ENCODE measurements at places on chromosomes 2 and 18. TPM values are rescaled to one million over a fixed set of nuclear protein-coding genes. Genes with fewer than 3 reads are reported as not detected.
A peak's percentile ranks its signal among the peaks of the same experiment; 100 is the strongest.

Gene IL1RL1
- total RNA-seq, result 7.6 TPM

DNA sequence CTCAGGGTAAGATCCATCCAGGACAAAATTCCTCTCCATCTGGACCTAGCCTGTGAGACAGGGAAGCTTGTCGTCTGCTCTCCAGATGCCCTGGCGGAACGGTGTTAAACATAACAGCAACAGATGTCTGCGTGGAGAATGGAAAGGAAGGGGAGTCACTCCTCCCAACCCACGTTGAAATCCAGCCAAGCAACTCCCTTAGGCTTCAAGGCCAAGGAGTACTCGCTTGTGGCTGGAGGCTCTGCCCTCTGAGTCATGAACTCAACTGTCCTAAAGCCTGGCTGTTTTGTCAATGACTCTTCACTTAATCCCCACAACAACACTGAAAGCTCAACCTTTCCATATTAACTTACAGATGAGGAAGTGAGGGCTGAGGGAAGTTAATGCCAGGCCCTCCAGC, 42.2 kb downstream of the TPO start:
- H3K27ac ChIP-seq, result no peak overlapping the region
- no peaks in the 10 kb centered on the region for H3K36me3 ChIP-seq
- H3K4me3 ChIP-seq, result no peak overlapping the region
- no peak for DNase-seq

DNA sequence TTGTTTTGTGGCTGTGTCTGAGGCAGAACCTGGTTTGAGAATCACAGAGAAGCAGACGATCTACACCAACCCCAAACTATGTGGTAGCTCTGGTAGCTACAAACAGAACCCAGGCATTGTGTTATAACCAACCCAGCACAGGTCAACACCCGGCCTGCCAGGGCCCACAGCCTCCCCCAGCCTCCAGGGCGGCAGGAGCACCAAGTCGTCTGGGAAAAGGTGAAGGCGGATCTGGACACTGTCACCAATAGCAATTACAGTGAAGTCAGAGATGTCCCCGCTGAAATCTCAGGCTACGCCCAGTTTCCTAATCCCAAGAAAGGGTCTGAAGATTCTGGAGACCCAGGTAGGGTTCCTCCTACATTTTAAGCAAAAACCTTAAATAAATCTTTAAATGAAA, 3.6 kb downstream of the HJURP start:
- H3K27me3 ChIP-seq, result no peaks in the 10 kb centered on the region
- no peak for DNase-seq
- no peak overlapping the region for H3K27ac ChIP-seq

Gene CCDC150
- 3.0 TPM for total RNA-seq

- no peak overlapping the region for H3K4me3 ChIP-seq
- no peak overlapping the region for H3K27ac ChIP-seq
- no peaks in the 10 kb centered on the region for H3K27me3 ChIP-seq
- H3K4me1 ChIP-seq, result no peaks in the 10 kb centered on the region
- no peak for DNase-seq
- H3K36me3 ChIP-seq, result no peaks in the 10 kb centered on the region
Measured at GRCh38 chr2:152280780-152281179, 54.2 kb upstream of the FMNL2 start.

- no peaks in the 10 kb centered on the region for H3K27me3 ChIP-seq
- peak overlapping the region; percentile 77 for H3K27ac ChIP-seq
- no peak overlapping the region for H3K4me3 ChIP-seq
- H3K36me3 ChIP-seq, result no peaks in the 10 kb centered on the region
- no peak for DNase-seq
Measured at GRCh38 chr2:237321746-237322145, 92.2 kb downstream of the COL6A3 start.

GRCh38 chr2:7849531-7849930, 832.3 kb upstream of the ID2 start:
- DNase-seq, result no peak
- no peak overlapping the region for H3K4me3 ChIP-seq
- no peaks in the 10 kb centered on the region for H3K36me3 ChIP-seq
- H3K4me1 ChIP-seq, result no peaks in the 10 kb centered on the region

DNA sequence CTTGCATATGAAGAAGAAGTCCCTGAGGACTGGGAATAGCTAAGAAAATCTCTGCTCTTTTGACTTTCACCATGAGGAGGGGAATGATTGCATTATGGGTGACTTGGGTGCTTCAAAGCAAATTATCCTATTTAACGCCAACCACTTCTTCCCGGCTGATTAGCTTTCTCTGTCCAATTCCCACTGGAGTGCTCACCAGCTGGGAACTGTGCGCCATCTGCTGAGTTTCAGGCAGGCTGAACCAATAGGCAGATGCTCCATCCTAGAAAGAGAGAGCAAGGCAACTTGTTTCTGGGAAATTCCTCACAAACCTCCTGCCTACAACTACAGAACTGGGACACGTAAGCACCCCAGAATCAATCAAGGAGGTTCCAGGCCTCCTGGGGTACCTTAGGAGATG, 49.4 kb downstream of the POLE4 start:
- no peaks in the 10 kb centered on the region for H3K27me3 ChIP-seq
- no peak overlapping the region for H3K27ac ChIP-seq
- H3K4me1 ChIP-seq, result no peaks in the 10 kb centered on the region
- peaks cover 5% of the 10 kb centered on the region for H3K36me3 ChIP-seq
- no peak for DNase-seq

Gene CDK15
- total RNA-seq, result 0.90 TPM

Gene PFN4
- total RNA-seq, result 1.7 TPM

Gene PLGLB1
- total RNA-seq, result not detected

DNA sequence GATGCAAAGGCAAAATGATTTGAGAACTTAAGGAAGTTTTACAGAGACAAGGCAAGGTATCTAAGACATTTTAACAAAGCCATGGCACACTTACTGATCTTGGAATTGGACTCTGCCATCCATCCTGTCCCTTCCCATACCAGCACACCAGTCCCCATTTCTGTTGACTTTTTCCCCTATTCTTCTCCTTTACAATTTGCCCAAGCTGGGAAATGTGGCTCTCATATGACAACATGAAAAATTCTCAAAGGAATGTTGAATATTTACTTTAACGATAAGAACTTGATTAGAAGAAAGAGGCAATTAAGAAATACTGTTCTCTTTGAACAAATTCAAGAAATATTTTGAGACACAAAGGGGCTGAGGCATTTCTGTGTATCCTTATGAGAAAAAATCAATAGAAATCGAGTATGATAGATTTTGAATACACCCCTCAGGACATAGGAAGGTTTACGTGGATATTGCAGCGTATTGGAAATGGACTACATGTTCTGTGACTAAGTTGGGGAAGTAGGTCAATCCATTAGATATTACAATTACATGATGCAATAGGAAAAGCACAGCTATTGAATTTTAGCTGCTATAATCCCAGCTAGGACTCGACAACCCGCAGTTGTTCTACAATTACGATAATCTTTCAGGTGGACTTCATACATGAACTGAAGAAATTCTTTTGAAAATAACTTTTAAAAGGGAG, 201.6 kb downstream of the TRIB2 start:
- no peaks in the 10 kb centered on the region for H3K27me3 ChIP-seq
- no peak overlapping the region for H3K4me3 ChIP-seq
- H3K36me3 ChIP-seq, result no peaks in the 10 kb centered on the region
- H3K27ac ChIP-seq, result peak overlapping the region; percentile 83
- DNase-seq, result no peak

- H3K27me3 ChIP-seq, result no peaks in the 10 kb centered on the region
- no peaks in the 10 kb centered on the region for H3K4me1 ChIP-seq
- no peak overlapping the region for H3K27ac ChIP-seq
- H3K4me3 ChIP-seq, result no peak overlapping the region
- no peak for DNase-seq
Measured at GRCh38 chr18:66764230-66764629, 160.3 kb upstream of the CDH19 start.

Gene HS6ST1
- total RNA-seq, result 40.4 TPM

- H3K27me3 ChIP-seq, result no peaks in the 10 kb centered on the region
- no peaks in the 10 kb centered on the region for H3K4me1 ChIP-seq
- DNase-seq, result no peak
Measured at GRCh38 chr18:45164551-45164950, 450.7 kb upstream of the SLC14A2 start.

GRCh38 chr2:239927424-239927981, 97.6 kb downstream of the NDUFA10 start:
- H3K4me1 ChIP-seq, result no peaks in the 10 kb centered on the region
- no peak overlapping the region for H3K4me3 ChIP-seq
- DNase-seq, result no peak
- H3K27me3 ChIP-seq, result peaks cover 4% of the 10 kb centered on the region
- H3K36me3 ChIP-seq, result no peaks in the 10 kb centered on the region
- no peak overlapping the region for H3K27ac ChIP-seq

DNA sequence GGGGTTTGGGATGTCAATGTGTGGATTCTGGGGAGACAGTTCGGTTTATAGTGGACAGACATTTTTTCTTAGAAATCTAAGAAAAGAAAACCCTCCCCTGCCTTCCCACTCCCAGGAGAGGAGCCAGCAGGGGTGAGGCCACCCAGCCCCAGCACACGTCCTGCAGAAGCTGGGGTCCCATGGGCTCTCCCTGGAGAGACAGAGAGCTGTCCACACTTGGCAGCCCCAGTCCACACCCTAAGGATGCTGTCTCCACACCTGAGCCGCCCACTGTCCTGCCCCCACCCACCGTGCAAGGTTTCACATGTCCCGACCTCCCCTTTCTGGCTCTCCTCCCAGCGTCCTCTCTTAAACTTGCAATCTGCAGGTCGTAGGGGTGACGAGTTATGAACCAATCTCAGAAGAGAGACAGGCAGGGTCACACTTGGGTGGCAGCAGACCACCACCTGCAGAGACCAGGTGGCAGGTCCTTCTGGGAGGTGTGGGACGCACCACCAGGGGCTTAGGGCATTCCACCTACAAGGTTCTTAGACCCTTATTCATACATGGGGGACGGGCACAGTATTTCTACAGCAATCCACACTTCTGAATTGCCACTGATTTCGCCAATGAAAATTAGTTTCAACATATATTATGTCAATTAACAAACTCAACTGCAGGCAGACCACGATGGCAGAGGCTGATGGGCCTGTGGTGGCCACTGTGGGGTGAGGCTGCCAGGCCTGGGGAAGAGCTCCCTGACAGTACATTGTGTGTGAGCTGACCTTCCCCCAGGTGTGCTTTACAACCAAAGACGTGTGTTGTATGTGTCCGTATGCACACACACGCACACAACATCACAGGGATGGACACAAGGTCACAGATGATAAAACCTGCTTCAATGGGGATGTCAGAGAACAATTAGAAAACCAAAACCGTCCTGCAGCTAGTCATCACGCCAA, 158.5 kb downstream of the TPO start:
- H3K4me3 ChIP-seq, result no peak overlapping the region
- DNase-seq, result no peak
- H3K27ac ChIP-seq, result no peak overlapping the region
- H3K27me3 ChIP-seq, result no peaks in the 10 kb centered on the region

GRCh38 chr2:71596011-71596410, 142.7 kb downstream of the DYSF start:
- DNase-seq, result no peak
- H3K27ac ChIP-seq, result no peak overlapping the region
- H3K36me3 ChIP-seq, result no peaks in the 10 kb centered on the region
- no peaks in the 10 kb centered on the region for H3K4me1 ChIP-seq
- H3K4me3 ChIP-seq, result no peak overlapping the region

DNA sequence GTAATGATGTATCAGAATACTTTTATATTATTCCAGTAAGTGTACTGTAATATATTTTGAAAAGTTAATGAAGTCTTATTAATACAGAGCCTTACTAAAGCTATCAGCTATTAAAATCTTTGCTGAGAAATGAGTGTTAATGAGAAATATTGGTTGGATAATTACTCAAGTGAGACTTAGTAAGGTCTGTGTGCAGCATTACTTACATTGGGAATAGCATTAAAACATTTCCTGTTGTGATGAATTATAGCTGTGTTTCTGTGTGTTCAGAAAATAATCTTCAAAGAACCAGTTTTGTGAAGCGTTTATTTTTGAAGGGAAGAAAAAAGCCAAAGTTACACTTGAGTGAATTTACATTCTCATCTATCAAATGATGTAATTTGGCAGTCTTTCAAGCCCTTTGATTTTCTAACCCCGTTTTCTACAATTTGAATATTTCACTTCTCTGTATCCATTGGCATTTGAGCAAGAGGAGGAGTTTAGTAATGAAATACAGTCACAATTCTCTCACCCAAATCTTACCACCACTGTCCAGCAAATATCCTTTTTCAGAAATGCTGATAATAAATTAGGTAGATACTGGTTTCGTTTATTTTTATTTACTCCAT, 123.5 kb upstream of the BOD1L2 start:
- H3K4me1 ChIP-seq, result no peaks in the 10 kb centered on the region
- no peaks in the 10 kb centered on the region for H3K36me3 ChIP-seq
- no peak overlapping the region for H3K4me3 ChIP-seq
- no peak for DNase-seq

DNA sequence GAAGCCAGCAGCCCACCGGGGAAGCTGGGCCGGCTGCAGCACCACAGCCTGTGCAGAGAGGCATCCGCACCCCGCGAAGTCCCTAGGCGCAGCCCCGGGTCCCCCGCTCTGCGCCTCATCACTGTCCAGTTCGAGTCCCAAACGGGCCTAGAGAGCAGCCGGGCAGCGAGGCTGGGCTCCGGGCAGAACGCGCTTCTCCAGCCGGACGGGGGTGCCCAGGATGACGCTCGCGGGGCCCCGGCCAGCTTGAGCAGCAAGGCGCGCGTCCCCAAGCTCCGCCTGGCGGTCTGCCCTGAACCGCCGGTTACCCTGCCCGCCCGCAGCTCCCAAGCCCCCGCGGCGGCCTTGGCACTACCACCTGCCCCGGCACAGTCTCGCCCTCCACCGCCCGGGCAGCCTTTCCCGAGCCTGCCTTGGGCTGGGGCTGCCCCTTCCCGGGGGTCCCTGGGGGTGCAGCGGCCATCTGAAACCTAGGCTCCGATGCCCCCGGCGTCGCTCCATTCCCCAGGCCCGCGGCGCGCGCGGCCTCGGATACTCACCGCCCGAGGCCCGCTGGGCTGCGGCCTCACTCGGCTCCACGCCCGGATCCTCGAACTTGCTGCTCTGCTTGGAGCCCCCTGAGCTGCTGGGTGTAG, 591 bp downstream of the SLC16A14 start:
- H3K36me3 ChIP-seq, result no peaks in the 10 kb centered on the region
- H3K4me3 ChIP-seq, result peak overlapping the region; percentile 63
- DNase-seq, result no peak

All from tibial nerve (tissue), 4 donors.